ENCODE measurements at places on chromosomes 7 and 10.

- DNase-seq: no peak
These were observed 33.2 kb upstream of the GIMAP8 start for GRCh38 chr7:150417239-150417638.

DNA sequence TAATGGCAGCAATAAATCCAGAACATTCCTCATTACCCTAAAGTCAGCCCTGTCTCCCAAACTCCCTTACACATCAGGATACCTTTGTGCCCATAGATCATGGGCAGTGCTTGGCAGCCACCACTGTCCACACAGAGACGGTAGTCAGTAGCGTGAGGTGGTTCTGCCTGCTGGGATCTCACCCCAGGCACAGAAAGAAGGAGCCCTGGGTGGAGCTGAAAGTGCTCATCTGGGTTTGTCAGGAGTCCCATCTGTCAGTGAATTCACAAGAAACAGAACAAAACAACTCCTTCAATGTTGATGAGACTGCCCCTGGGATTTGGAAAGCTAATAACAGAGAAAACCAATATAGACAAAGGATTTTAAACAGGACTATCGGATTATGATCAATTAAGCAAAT lies 90.2 kb upstream of the PRSS58 start:
- DNase-seq: no peak

GRCh38 chr7:51060536-51060935 lies 256.1 kb downstream of the COBL start:
- DNase-seq: no peak

GRCh38 chr7:139699640-139700504 lies 77.9 kb downstream of the HIPK2 start:
- no peak for DNase-seq

DNA sequence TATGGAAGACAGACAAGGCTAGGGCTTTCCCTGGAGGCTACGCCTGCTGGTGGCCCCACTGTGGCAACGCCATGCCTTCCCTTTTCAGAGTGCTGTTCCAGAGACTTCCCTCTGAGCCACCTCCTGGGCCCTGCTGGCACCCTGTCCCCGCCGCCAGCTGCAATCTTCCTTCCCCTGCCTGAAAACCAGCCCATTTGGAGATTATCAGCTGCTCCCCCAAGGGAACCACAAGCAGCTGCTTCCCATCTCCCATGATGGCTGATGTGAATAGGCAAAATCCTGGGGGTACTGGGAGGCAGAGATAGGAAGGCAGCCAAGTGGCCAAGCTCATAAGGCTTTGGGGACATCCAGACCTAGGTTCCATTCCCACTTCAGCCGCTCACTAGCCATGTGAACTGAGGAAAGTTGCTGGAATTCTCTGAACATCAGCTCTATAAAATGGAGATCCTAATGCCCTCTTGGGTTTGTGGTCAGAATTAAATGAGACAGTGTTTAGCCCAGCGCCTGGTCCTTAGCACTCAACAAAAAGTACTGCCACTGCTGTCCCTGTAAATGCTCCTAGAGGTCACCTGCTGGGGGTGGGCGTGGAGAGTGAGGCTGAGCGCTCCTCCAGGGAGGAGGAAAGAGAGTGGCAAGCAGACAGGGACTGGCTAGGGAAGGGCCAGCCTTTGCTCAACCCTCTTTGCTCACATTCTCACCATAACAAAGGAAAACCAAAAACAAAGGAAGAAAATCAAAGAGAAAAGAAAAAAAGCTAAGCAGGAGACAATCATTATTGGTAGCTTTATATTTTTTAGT lies 5.9 kb downstream of the TSPAN33 start:
- no peak for DNase-seq

All from thoracic aorta (tissue), 2 donors.